Umbilical cord (tissue), 2 donors: ENCODE measurements at places on chromosomes 6 and 20. TPM values are rescaled to one million over a fixed set of nuclear protein-coding genes. Genes with fewer than 3 reads are reported as not detected.

PFDN4 gene
- 84.7 TPM for total RNA-seq

- DNase-seq: no peak
These were observed 9.6 kb upstream of the MANBAL start for GRCh38 chr20:37279820-37280219.

DNA sequence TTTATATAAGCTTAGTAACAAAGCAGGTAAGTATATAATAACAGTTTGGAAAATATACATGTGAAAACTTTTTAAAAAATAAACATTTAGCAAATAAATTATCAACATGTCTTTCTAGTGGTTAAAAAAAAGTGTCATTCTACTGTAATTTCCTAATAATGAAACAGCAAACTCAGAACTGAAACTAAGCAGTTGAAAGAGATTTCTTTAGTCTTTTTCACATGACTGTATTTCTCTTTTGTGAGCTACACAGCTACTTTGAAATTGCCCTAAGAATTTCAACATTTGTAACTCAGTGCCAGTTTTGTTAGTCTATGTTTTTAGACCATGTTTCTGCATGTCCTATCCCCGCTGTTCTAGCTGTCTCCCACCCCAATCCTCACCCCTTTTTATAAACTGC is 28.4 kb upstream of the SDHAF4 start:
- no peak for DNase-seq

DNA sequence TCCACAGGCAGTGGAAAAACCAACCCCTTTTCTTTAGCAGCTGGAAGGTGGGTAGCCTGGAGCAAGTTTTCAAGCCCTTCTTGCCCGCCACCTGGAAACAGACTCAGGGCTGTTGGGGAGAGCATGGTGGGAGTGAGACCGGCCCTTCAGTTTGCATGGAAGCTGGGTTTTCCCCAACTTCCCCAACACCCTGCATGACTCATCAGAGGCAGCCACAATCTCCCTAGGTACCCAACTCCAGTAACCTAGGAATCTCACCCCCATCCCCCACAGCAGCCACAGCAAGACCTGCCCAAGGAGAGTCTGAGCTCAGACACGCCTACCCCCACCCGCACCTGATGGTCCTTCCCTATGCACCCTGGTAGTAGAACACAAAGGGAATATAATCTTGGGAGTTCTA is 86.3 kb upstream of the IRAK1BP1 start:
- no peak for DNase-seq

DNA sequence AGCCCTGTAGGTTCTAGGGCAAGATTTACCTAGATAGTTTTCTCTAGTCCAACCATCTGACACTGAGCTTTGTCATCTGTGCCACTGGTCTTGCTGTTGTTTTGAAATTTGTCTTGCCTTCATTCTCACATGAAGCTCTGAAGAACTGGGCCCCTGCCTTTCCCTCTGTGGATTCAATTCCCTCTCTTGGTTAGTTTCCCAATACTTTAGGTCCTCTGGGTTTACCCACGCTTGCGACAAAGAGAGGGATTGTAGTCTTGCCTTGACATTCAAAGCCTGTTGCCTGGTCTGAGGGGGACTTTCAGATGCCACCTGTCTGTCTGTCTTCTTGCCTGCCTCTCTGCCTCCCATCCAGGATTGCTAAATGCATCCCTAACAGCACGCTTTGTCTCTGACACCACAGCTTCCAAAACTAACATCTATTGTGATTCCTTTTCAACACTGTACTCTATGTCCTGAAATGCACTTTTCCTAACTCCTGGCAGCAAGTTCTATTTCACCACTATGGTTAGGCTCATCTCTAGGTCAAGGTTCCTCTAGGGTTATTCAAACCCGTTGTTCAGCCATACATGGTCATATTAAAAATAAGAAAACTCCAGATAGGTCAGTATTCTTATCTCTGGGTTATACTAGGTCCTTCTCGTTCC is 25.5 kb upstream of the MANEA start:
- no peak for DNase-seq

GRCh38 chr6:43368259-43369160 is 937 bp downstream of the ZNF318 start:
- DNase-seq: peak; percentile 59

RING1 gene
- total RNA-seq: 13.7 TPM

SNAP25 gene
- total RNA-seq: 6.7 TPM

- no peak for DNase-seq
These were observed 14.7 kb upstream of the DSP start for GRCh38 chr6:7526755-7527154.

GRCh38 chr6:111521497-111522270 is 38.7 kb upstream of the REV3L start:
- no peak for DNase-seq

IP6K3 gene
- total RNA-seq: 4.1 TPM

FBXO30 gene
- 28.4 TPM for total RNA-seq

DNA sequence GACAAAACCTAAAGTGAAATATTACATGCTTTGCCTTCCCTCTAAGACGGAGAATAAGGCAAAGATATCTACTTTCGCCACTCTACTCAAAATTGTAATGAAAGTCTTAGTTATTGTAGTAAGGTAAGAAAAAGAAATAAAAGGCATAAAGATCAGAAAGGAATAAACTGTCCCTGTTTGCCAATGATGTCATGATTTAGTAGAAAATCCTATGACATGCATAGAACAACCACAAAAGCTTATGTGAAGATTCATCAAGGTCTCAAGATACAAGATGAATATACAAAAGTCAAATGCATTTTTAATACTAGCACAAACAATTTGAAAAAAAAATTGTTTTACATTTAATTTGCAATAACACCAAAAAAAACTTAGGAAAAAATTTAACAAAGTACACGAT is 64.0 kb upstream of the FOXQ1 start:
- no peak for DNase-seq

- DNase-seq: peak; percentile 57
These were observed 45.5 kb upstream of the RNF8 start for GRCh38 chr6:37308069-37308815.

IL17A gene
- total RNA-seq: 2.4 TPM

DNA sequence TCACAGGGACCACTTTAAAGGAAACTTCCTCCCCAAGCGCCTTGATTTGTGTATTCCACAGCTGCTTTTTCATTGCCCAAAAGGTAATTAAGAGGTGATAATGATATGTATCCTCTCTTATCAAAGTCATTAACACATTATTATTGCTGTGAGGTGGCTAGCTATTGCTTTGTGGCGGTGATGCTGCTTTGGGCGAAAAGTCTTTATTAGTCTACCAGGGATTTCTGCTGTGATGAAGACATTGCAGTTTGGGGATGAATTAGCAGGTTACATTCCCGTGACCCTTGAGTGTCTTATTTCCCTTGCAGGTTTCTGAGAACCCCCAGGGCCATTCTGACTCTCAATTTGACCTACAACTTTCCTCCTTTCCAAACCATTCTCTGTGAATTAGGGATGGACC is 143.4 kb upstream of the SOX4 start:
- no peak for DNase-seq

SCRT2 gene
- not detected for total RNA-seq

GRCh38 chr6:148578489-148578814 is 168.4 kb upstream of the UST start:
- no peak for DNase-seq

DNA sequence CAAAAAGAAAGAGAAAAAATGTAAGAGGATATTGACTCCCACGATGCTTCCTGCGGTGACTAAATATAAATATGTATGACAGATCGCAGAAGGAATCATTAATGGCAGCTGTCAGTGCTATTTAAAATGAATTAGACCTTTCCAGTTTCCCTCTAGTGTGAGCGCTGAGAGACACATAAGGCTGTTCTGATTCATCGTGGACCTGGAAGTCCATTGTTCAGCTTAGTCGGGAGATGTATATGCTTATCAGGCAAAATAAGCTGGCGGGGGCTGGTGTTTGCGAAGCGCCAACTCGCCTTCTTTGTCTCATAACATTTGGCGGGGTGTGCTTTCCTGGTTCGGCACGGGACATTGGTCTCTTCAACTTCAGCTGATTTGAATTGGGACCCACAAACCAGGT is 95.4 kb downstream of the CDH4 start:
- DNase-seq: no peak

DNA sequence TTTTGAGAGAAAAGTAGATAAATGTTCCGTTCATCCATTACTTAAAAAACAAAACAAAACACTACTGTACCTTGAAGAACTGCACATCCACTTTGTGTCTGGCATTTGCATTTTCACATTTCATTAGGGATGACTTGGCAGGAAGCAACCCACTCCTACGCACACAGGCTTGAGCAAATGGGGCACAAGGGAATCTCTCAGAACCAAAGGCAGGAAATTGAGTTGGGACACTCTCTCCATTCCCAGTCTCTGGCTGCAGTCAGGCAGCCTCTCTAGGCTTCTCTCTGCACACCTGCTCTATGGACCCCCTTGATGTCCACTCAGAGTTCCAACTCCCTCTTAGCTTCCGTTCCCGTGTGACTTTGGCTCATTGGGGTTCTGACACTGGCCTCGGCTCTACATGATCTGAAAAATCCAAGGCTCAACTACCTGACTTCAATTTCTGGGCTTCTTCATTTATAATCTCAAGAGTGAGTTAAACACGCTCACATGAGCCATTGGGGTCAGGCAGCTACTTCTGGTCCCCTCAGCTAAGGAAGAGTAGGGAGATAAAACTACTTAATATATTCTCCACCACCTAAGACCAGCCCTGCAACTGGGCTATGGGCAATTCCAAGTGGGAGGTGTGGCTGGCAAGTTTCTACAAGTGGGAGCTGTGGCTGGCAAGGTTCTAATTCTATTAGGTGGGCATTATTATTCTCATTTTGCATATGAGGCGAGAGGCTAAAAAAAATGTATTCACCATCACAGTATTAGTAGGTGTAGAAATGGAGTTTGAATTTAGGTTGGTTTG is 251.9 kb downstream of the SOD2 start:
- no peak for DNase-seq

GRCh38 chr20:17825960-17826843 is 126.4 kb downstream of the BANF2 start:
- no peak for DNase-seq

GRCh38 chr6:47335466-47335865 is 25.8 kb upstream of the TNFRSF21 start:
- DNase-seq: peak; percentile 15

- DNase-seq: no peak
These were observed 112.3 kb downstream of the RCAN2 start for GRCh38 chr6:46378882-46379416.

GRCh38 chr6:6612308-6612707 is 23.8 kb downstream of the LY86 start:
- no peak for DNase-seq

NANP gene
- total RNA-seq: 7.5 TPM

DNA sequence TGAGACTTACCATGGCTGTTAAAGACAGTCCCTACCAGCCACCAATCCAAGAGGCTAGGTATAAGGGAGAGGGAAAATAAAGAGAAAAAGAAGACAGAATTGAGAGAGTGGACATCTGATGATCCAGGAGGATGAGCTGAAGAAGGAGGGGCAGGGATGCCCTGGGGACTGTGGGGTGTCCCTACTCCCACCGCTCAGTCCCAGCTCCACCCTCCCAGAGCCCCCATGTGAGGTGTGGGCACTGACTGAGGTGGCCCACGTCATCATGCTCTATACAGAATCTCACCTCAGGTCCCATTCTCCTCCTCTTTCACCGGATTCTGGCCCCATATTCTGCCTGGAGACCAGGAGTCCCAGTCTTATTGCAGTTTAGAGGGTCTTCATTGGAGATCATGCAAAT is 135.7 kb downstream of the KLHL32 start:
- DNase-seq: no peak

TP53TG5 gene
- total RNA-seq: 32.0 TPM

- DNase-seq: peak; percentile 68
These were observed 9.0 kb downstream of the LRP11 start for GRCh38 chr6:149855040-149855654.

DNA sequence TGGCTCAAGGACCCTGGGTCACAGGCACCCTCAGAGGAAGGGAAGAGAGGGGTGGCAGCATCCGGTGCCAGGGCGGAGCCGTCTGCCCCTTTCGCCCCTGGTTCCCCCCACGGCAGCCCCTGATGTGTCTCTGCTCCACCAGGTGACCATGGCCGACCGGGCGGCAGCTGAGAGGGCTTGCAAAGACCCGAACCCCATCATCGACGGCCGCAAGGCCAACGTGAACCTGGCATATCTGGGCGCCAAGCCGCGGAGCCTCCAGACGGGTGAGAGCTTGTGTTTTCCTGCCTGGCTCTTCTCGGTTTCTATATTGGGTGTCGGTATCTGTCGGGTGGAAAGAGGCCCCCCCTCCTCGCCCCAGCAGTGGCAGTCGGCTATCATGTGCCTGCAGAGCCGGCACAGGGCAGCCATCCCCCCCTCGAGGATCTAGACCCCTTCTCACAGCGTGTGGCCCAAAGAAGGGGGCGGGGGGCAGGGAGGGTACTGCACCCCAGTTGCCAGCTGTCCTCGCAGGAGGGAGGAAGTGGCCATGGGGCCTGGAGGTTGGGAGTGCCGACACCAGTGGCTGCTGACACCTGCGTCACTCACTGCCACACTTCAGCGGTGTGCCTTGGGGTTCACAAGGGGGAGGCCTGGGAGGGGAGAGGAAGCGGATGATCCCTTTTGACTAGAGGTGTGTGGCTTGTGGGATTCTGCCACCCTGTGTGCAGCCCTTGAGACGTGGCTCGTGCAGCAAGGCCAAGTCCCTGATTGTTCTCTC is 1.5 kb downstream of the RBM38 start:
- DNase-seq: no peak

- DNase-seq: no peak
These were observed 258.2 kb downstream of the EYS start for GRCh38 chr6:65448866-65449265.

- DNase-seq: peak; percentile 24
These were observed 41.2 kb downstream of the IGF2R start for GRCh38 chr6:160010067-160010466.

NECAB3 gene
- total RNA-seq: 15.6 TPM

DEFB132 gene
- 2.4 TPM for total RNA-seq

- DNase-seq: no peak
These were observed 7.4 kb downstream of the FOXO3 start for GRCh38 chr6:108568101-108568500.

GRCh38 chr20:33874129-33874528 is 63.0 kb downstream of the CHMP4B start:
- DNase-seq: no peak

- no peak for DNase-seq
These were observed 317.7 kb upstream of the ADGRB3 start for GRCh38 chr6:68317366-68317765.

GRCh38 chr20:10565191-10565921 is 108.4 kb downstream of the JAG1 start:
- DNase-seq: peak; percentile 46

IPCEF1 gene
- 4.1 TPM for total RNA-seq

- no peak for DNase-seq
These were observed 8.1 kb upstream of the CSE1L start for GRCh38 chr20:49037962-49038387.
